Adrenal gland (tissue), 19 donors: ENCODE measurements at places on chromosomes 5 and 9. TPM values are rescaled to one million over a fixed set of nuclear protein-coding genes. Genes with fewer than 3 reads are reported as not detected.

The PARP8 gene
- total RNA-seq, result 19.7 TPM

The CCNI2 gene
- total RNA-seq, result not detected

The LCN15 gene
- not detected for total RNA-seq

DNA sequence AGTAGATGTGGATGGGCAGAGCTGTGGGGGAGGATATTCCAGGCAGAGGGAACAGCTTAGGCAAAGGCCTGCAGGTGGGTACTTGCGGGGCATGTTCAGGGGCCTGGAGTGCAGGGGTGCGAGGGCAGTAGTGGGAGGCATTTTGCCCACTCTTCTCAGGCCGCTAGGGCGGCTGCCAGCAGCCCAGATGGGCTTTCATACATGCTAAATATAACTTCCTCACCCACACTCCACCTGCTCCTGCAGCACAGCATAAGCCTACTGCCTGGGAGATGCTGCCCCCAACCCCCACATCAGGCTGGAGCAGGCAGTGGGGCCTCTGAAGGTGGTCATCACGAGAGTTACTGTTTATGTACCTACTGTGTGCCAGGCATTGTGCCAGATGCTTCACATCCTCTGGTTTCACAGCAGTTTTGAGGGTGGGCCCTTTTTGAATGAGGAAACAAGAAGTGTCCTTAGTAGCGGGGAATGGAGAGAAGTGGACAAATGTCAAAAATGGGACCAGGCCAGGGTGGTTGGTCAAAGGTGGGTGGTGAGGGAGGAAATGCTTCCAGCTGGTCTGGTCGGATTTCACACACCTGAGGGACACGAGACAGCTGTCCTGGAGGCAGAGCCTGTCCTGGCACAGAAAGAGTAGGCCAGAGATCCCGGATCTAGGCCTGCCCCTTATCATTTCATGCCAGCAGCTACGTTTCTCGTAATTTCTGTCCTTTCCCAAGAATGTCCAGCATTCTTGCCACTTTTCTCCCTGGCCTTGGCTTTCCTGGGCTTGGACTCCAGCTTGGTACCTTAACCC is 12.1 kb downstream of the RGS14 start:
- no peaks in the 10 kb centered on the region for H3K27me3 ChIP-seq
- peak overlapping the region; percentile 12 for H3K27ac ChIP-seq
- H3K36me3 ChIP-seq, result no peaks in the 10 kb centered on the region

- H3K4me1 ChIP-seq, result no peaks in the 10 kb centered on the region
- no peak overlapping the region for H3K4me3 ChIP-seq
- H3K27ac ChIP-seq, result no peak overlapping the region
- no peak for DNase-seq
- no peaks in the 10 kb centered on the region for H3K27me3 ChIP-seq
- no peaks in the 10 kb centered on the region for H3K36me3 ChIP-seq
Measured at GRCh38 chr5:59098743-59099142, 515.9 kb downstream of the RAB3C start.

- no peak for DNase-seq
- no peaks in the 10 kb centered on the region for H3K4me1 ChIP-seq
- H3K27ac ChIP-seq, result no peak overlapping the region
- H3K36me3 ChIP-seq, result no peaks in the 10 kb centered on the region
- H3K4me3 ChIP-seq, result no peak overlapping the region
- no peaks in the 10 kb centered on the region for H3K27me3 ChIP-seq
Measured at GRCh38 chr5:170896779-170897178, 35.0 kb downstream of the RANBP17 start.

GRCh38 chr5:130277002-130277401 is 372.7 kb downstream of the CHSY3 start:
- H3K4me3 ChIP-seq, result no peak overlapping the region
- no peak overlapping the region for H3K27ac ChIP-seq
- DNase-seq, result no peak
- peaks cover 8% of the 10 kb centered on the region for H3K4me1 ChIP-seq
- no peaks in the 10 kb centered on the region for H3K27me3 ChIP-seq
- no peaks in the 10 kb centered on the region for H3K36me3 ChIP-seq
